ENCODE measurements at places on chromosomes 4 and X. TPM values are rescaled to one million over a fixed set of nuclear protein-coding genes. Genes with fewer than 3 reads are reported as not detected.

Gene ENPEP
- total RNA-seq = 1.1 TPM

Gene GIMD1
- total RNA-seq = not detected

Gene CPZ
- 0.76 TPM for total RNA-seq

Gene PAPSS1
- 40.5 TPM for total RNA-seq

Gene HMX1
- total RNA-seq = not detected

Gene FOXR2
- not detected for total RNA-seq

Gene POU4F2
- not detected for total RNA-seq

Gene IL2RG
- 10.2 TPM for total RNA-seq

Gene LANCL3
- total RNA-seq = 6.6 TPM

Gene USP17L24
- not detected for total RNA-seq

DNA sequence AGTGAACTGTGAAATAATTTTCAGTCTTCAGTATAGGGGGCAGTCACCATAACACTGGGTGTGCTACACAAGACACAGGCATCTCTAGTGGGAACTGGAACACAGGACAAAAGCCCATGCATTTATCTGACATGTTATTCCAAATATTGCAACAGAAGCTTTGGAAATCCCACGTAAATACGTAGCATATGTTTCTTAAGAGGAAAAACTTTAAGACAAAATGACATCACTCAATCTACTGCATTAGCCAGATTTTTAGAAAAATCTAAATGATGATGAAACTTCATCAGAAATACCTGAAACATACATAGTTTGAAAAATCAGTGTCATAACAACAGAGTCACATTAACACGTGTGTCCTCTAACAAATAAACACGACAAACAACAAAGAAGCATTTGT is 14.5 kb downstream of the SHISA3 start:
- no peak for DNase-seq
- H3K4me1 ChIP-seq = no peaks in the 10 kb centered on the region
- H3K27me3 ChIP-seq = no peaks in the 10 kb centered on the region
- no peak overlapping the region for H3K4me3 ChIP-seq
- H3K27ac ChIP-seq = no peak overlapping the region

DNA sequence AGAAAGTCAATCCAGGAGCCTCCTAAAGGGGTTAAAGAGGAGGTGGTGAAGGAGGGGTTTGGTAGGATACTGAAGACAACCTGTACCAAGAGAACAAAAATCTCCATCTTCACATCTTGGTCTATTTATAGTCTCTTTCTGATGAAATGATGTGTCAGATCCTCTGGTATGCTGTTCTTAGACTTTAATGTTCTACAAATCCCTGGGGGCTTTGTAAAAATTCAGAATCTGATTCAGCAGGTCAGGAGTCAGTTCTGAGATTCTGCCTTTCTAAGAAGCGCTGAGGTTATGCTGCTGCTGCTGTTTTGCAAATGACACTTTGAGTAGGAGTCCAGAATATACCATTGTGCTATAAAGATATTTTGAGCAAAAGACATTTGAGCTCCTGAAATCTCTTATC is 172.9 kb upstream of the GLRA2 start:
- DNase-seq = no peak
- H3K27ac ChIP-seq = no peak overlapping the region
- no peaks in the 10 kb centered on the region for H3K36me3 ChIP-seq
- H3K4me3 ChIP-seq = no peak overlapping the region
- H3K27me3 ChIP-seq = no peaks in the 10 kb centered on the region

- no peak overlapping the region for H3K4me3 ChIP-seq
- H3K36me3 ChIP-seq = no peaks in the 10 kb centered on the region
- no peak for DNase-seq
- no peak overlapping the region for H3K27ac ChIP-seq
- no peaks in the 10 kb centered on the region for H3K4me1 ChIP-seq
Observed at GRCh38 chr4:104408878-104409277, 85.8 kb downstream of the CXXC4 start.

DNA sequence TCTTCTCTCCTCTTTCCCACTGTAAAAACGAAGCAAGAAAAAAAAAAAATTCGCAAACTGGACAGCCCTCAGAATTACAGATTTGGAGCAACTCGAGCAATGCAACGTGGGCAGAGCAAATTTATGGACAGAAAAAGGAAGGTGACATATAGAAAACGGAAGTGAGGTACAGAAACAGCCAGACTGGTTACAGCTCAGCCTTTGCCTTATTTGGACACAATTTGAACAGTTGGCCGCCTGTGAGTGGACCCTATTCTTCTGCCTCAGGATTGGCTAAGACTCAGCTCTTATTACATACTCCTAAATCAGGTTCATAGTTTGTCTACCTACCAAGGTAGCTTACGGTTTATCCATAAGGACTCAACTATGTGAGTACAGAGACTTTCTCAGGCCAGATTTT is 98.8 kb downstream of the SOWAHB start:
- H3K36me3 ChIP-seq = no peaks in the 10 kb centered on the region
- no peak for DNase-seq
- H3K27me3 ChIP-seq = no peaks in the 10 kb centered on the region
- no peak overlapping the region for H3K27ac ChIP-seq

- H3K36me3 ChIP-seq = no peaks in the 10 kb centered on the region
- no peak for DNase-seq
- no peak overlapping the region for H3K4me3 ChIP-seq
- H3K4me1 ChIP-seq = no peaks in the 10 kb centered on the region
- no peak overlapping the region for H3K27ac ChIP-seq
Observed at GRCh38 chrX:29419774-29420553, 795.4 kb upstream of the MAGEB2 start.

GRCh38 chrX:110791071-110791470 is 4.5 kb downstream of the CHRDL1 start:
- DNase-seq = no peak
- H3K27me3 ChIP-seq = peaks cover 13% of the 10 kb centered on the region
- H3K4me1 ChIP-seq = no peaks in the 10 kb centered on the region
- H3K4me3 ChIP-seq = no peak overlapping the region

DNA sequence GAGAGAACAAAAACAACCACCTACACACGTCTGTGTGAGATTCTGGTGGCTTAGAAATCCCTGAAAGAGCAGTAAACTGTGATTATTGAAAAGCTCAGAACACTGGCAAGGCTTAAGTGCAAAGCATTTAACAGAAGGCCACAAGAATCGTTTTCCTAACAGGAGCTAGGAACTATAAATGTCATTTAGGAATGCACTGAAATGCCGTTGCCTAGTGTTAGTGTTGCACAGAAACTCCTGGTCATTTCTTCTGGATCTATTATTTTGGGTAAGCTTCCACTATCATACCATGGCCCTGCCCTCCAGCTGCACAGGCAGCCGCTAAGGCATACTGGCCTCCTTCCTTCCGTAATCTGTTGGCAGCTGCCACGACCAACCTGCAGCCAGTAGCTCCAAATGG is 923.2 kb downstream of the NLGN4X start:
- H3K4me1 ChIP-seq = no peaks in the 10 kb centered on the region
- no peaks in the 10 kb centered on the region for H3K36me3 ChIP-seq
- H3K27me3 ChIP-seq = no peaks in the 10 kb centered on the region
- no peak for DNase-seq
- H3K4me3 ChIP-seq = no peak overlapping the region

DNA sequence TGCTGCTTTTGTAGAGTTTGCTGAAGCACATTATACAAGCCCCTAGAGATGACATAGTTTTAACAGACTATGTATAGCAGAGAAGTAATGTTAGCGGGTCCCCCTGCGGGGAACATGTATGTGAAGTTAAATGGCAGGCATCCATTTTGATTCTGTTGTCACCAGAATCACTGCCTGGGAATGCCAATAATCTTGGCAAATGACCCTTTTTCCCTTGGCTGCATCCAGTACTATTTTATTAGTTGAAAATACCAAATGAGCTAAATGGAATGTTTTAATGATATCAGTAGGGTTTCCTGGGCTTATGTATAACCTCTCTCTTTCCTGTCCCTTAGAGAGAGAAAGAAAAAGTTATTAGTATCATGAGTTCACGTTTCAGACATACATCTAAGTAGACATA is 93.6 kb downstream of the LIMCH1 start:
- H3K4me3 ChIP-seq = no peak overlapping the region
- no peaks in the 10 kb centered on the region for H3K4me1 ChIP-seq
- no peak overlapping the region for H3K27ac ChIP-seq
- no peak for DNase-seq
- H3K36me3 ChIP-seq = peaks cover 12% of the 10 kb centered on the region

DNA sequence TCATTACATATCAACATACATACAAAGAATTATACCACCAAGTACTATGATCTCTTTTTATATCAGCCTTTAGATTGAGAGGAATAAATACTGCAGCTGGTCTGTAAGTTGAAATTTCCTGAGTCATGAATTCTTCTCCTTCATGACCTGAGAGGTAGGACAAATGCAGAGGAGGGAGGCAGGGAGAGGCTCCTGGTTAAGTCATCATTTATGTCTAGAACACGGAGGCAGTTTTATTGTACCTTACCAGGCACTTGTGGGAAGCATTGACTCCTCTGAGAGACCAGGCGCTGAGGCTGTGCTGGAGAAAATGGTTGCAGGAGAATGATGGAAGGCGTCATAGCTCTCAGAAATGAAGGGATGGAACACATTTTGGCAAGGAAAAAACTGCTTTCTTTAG is 12.5 kb upstream of the CASK start:
- no peaks in the 10 kb centered on the region for H3K36me3 ChIP-seq
- no peak for DNase-seq
- no peaks in the 10 kb centered on the region for H3K27me3 ChIP-seq
- H3K4me3 ChIP-seq = no peak overlapping the region

- no peaks in the 10 kb centered on the region for H3K27me3 ChIP-seq
- H3K4me3 ChIP-seq = no peak overlapping the region
- H3K4me1 ChIP-seq = no peaks in the 10 kb centered on the region
- no peaks in the 10 kb centered on the region for H3K36me3 ChIP-seq
- H3K27ac ChIP-seq = no peak overlapping the region
Observed at GRCh38 chr4:6339818-6340445, 70.3 kb downstream of the WFS1 start.

DNA sequence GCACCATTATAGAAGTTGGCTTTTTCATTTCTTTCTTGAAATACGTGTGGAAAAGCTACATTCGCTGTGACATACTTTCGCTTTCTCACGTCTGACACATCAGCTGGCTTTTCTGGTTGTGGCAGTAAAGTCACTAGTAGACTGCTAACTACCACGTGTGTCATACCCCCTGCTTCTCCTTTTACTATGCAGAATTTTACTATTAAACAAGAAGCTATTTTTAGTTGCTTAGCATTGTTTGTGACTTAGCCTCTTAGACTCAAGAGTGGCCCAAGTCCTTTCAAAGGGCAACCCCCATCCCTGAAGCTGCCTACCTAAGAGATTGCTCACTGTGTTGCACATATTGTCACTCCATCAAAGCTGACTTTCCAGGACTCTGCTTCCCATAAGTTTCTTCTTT is 2.1 kb upstream of the IL2 start:
- no peaks in the 10 kb centered on the region for H3K27me3 ChIP-seq
- no peaks in the 10 kb centered on the region for H3K36me3 ChIP-seq
- H3K4me3 ChIP-seq = peak overlapping the region; percentile 24
- no peaks in the 10 kb centered on the region for H3K4me1 ChIP-seq

DNA sequence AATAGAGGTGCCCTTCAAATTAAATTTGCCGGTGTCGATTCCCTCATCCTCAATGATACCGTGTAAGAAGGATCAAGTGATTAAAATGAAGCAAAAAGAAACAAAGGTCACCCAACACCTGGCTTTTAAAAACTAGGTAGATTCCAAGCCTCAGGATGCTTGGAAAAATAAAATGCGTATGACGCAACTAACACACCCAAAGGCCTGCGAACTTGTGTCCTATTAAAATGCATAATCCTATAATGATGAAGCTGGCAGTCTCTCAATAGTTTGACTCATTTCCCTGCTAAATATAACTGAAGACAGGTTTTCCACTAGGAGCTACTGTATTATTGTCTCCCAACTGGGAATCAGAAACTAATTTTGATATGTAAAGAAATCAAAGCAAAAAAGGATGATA is 263.2 kb downstream of the DHX15 start:
- H3K27ac ChIP-seq = no peak overlapping the region
- H3K27me3 ChIP-seq = no peaks in the 10 kb centered on the region
- no peak overlapping the region for H3K4me3 ChIP-seq
- H3K36me3 ChIP-seq = no peaks in the 10 kb centered on the region

- no peaks in the 10 kb centered on the region for H3K4me1 ChIP-seq
- no peak overlapping the region for H3K27ac ChIP-seq
- DNase-seq = no peak
Observed at GRCh38 chr4:63036159-63036866, 1372.9 kb downstream of the TECRL start.

DNA sequence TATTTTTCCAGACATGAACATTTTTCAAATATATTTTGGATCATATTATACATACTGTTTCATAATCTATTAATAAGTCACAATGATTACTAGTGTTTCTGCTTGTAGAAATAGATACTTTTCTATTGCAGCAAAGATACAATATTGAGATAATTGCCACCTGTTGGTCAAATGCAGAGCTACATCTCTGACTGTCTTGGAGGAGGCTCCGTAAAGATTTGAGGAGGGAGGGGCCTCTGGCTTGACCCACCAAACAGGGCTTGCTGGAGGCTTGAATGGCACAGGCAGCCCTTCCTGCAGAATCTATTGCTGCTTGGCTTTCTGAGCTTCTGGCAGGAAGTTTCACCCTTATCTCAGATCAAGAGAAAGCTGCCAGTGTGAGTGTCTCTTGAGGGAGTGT is 99.3 kb upstream of the ARMCX2 start:
- H3K36me3 ChIP-seq = no peaks in the 10 kb centered on the region
- no peak for DNase-seq
- no peaks in the 10 kb centered on the region for H3K27me3 ChIP-seq
- no peak overlapping the region for H3K4me3 ChIP-seq

- peak overlapping the region; percentile 67 for H3K27ac ChIP-seq
- H3K4me1 ChIP-seq = peaks cover 57% of the 10 kb centered on the region
- H3K4me3 ChIP-seq = no peak overlapping the region
Observed at GRCh38 chr4:139876337-139876941, 210.8 kb downstream of the MGST2 start.

Data from esophagus squamous epithelium (tissue), 5 donors.